ENCODE measurements at places on chromosomes 16 and 17.

DNA sequence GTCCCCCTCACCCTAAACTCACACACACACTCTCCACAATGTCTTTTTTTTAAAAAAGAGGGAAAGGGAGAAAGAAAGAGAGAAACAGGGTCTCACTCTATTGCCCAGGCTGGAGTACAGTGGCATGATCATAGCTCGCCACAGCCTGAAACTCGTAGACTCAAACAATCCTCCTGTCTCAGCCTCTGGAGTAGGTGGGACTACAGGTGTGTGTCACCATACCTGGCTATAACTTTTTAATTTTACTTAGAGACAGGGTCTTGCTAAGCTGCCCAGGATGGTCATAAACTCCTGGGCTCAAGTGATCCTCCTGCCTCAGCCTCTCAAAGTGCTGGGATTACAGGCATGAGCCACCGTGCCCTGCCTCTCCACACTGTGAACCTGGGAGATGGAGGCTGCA lies 24.9 kb downstream of the LITAF start:
- DNase-seq: no peak

DNA sequence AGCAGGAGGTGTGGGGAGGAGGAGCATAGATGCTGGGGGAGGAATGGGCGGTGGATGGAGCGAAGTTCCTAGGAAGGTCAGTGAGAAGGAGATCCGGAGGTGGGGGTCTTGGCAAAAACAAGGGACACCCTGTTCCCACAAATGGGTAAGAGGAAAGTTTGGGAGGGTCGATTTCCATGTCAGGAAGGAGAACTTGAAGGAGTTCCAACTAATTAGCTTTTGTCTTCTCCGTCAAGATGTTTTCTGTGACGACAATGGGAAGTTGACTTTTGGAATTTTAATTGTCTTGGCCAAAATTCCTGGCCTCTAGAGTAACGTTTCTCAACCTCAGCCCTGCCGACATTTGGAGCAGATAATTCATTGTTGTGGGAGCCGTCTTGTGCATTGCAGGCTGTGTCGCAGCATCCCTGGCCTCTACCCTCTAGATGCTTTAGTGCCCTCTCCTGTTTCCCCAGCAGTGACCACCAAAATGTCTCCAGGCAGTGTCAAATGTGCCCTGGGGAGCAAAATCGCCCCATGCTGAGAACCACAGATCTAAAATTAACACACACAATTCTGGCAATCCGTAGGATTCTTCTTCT lies 97.1 kb downstream of the PITPNC1 start:
- DNase-seq: no peak

DNA sequence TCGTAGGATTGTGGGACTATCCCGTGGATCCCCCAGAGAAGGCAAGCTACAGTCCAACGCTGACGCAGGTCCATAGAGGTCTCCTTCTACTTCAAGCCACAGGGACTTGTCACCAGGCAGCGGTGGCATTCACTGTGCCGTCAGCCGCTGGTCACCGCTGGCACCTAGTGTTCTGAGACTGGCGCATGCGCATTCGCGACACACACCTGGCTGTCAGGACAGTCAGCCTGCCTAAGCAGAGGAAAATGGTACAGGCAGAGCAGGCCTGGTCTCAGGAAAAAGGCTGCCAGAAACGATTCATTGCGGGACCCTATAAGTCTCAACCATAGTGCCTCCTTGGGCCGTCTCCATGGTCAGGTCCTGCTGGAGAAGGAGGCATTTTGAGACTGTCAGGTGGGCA lies 138.0 kb upstream of the WSB1 start:
- no peak for DNase-seq

DNA sequence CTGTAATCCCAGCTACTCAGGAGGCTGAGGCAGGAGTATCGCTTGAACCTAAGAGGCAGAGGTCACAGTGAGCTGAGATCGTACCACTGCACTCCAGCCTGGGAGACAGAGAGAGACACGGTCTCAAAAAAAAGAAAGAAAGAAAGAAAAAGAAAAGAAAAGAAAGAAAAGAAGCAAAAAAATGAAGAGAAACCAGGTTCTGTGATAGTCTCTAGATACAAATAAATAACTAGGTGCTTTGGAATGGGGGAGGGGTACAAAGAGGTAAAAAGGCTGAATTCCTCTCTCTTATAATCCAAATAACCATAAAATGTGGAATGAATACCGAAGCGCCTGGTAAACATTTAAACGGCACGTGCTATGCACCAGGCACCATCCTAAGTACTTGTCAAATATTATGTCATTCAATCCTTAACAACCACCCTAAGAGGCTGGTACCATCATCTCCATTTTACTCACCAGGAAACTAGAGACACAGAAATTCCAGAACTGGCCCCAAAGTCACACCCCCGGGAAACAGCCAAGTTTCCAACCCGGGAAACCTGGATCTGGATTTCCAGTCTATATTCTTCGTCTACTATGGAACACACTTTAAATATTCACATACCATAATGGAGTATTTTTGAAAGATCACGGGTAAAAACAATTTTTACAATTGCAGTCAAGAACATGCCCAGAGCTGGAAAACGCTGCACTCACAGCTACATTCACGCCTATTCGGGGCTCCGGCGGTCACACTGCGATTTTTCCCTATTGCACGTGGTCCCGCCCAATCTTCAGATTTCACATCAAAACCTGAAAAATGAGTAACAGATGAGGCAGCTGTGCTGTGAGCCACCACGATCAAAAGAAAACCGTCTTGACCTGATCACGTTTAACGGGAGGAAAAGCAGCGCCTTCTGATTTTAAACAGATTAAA lies 10.5 kb downstream of the NXN start:
- DNase-seq: no peak

DNA sequence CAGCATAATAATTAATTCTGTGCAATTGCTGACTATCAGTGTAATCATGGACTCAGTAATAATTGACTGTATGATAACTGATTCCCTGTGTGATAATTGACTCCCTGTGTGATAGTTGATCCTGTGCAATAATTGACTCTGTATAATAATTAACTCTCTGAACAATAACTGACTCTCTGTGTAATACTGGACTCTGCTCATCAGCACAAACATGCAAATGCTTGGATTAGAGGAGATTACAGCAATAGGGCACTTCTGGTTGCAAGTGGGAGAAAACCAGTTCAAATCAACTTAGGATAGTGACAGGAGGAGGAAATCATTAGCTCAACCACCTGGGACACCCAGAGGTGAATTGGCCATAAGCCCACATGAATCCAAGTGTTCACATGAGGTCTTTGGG lies 582.1 kb downstream of the RBFOX1 start:
- DNase-seq: no peak

DNA sequence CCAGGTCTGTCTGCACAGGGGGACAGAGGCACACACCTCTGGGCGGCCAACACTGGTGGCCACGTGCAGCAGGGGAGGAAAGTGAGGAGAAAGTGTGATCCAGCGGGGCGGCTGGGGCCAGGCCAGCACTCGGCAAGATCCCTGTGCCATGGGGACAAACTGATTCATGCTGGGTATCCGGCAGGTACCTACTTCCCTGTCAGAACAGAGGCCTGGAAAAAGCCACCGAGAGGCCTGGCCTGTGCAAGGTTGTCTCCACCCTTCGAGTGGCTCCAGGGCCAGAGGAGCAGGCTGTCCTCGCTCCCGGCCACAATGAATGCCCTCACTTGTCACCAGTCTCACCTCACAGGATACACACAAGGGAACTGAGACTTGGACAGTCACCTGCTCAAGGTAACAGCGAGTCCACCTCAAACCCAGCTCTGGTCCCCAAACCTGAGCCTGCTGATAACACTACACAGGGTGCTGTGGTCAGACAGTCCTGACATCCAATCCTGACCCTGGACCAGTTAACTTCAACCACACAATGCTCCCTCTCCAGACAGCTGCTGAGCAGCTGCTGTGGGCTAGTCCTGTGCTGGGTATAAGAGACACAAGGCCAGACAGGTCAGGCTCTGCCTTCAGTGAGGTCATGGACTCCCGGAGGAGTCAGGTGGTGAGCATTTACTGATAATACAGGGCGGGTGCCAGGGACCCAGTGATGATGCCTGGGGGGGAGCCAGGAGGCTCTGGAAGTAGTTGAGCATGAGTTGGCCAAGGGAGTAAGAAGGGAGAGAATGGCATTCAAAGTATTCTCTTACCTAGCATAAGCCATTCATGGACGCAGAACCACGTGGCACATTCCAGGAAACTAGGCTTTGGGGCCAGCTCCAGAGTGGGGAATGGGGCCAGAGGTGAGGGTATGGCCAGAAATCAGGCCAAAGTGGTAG lies 53.0 kb downstream of the VAC14 start:
- DNase-seq: no peak
